ENCODE measurements at places on chromosomes 12 and 14. TPM values are rescaled to one million over a fixed set of nuclear protein-coding genes. Genes with fewer than 3 reads are reported as not detected.

DNA sequence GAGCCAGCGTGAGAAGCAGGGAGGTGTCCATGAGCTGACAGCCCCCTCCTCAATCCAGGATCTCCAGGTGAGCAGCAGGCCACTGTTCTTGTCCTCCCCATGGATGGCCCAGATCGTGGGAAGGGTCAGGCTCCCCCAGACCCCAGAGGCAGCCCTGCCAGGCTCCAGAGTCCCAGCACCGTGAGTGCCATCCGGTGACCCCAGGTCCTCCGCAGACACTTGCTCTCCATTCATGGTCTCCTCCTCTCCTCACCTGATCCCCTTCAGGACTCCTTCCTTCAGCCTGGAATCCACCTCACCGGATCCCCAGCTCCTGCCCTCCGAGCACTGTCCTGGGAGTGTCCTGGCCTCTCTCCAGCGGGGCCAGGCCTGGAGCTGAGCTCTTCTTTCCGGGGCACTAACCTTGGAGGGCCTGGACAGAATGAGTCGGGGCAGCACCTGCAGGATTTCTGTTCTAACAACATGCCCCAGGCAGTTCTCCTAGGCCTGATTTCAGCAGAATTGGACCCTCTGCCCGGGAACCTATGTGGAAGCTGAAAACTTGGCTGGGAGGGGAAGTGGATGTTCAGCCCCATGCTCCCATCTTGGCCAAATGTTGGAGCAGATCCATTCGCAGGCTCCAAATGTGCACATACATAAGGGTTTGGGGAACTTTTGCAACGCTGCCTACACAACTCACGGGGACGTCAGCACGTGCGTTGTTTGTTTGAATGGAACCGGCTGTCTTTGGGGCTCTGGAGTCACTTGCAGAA, 341.6 kb upstream of the SFSWAP start:
- no peak for DNase-seq

DNA sequence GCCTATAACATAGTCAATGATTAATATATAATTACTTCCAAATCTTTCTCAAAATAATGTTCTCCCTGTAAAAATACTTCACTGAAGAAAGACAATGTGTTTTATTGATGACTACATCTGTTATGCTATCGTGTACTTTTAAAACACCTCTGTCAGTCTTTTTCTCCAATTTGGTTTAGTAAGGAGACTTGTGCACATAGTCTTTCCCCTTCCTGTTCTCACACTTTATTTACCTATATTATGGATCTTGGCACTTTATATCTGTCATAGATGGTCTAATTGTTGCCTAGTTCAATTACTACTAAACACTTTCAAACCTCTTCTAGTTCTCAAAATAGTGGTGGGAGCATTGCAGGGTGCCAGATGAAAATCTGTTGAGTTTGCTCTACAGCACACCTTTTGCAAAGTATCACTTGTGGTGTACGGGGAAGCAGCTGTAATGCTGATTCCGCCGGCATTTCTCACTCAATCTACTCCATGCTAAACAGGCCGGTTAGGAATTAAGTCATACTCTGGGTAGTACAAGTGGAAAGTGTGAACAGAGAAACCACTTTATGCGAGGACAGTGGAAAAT, 1.1 kb upstream of the INSM2 start:
- DNase-seq: no peak

DNA sequence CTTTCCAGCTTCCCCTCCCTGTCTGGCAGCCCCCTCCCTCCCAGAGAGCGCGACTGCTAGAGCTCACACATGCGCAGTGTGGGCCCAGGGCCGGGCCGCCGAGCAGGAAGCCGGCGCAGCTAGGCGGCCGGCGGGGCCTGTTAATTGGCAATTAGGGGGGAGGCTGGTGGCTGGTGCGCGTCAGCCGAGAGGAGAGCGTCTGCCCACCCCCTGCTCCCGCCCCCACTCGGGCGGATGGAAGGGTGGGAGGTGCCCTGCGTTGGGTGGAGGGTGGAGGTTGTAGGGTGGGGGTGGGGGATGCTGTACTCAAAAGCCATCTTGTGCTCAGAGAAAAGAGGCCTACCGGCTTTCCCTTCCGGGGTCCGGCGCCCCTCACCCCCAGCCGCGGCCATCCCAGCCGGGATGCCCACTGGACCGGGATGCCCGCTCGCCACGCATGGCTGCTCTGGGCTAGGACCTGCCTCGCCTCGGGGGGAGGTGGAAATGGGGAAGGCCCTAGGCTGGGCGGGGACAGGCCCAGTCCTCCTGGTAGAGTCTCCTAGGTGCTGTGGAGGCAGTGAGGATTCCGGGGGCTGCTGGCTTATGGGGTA, 9.2 kb downstream of the HOXC8 start:
- no peak for DNase-seq

DNA sequence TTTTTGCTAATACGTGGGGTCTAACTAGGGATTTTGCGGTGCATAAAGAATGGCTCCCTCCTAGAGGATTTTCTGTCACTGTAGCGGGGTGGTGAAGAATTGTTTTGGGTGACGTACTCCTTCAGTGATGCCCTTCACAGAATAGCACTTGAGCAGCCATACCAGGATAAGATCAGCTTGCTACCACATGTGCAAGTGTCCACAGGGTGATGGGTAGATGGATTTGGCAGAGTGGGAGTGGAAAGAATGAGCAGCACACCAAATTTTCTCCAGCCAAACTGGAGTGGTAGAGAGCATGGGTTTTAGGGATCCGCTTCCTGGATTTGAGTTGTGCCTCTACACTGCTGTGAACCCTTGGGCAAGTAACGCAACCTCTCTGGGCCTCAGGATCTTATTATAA, 2.3 kb downstream of the TCP11L2 start:
- no peak for DNase-seq

- DNase-seq: no peak
Observed at GRCh38 chr14:37606678-37607077, 11.2 kb downstream of the TTC6 start.

DNA sequence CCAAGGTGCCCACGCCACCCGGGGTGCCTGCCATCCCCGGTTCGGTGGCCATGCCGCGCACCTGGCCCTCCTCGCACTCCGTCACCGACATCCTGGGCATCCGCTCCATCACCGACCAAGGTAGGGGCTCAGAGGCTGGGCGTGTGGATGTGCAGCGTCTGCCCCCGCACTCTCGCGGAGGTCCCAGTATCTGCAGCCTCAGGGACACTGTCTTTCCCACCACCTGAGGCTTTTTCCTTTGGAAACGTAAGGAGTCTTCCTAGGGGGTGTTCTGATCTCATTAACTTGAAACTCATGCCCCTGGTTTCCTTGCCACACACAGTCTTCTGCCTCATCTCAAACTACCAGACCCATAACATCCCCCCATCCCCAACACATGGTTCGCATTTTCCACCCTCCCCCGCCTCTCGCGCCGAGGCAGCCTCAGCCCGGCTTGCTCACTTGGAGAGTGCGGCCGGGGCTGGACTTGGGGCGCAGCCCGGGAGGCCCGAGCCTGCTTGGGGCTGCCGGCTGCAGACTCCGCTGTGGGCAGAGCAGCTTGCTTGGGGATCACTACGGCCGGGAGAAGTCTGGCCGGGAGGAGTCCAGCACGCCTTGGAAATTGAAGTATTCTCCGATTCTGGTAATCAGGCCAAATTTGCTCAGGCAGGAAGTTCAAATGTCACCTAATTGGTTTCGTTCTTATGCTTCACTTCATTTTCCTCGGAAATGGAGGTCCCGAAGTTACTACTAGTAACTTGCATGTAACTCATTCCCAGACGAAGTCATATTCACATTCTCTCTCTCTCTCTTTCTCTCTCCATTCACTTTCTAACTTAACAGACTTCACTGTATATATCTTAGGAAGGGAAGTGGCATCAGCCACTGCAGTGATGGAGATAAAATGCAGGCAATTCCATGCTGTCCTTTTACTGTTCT, 2.0 kb downstream of the PAX9 start:
- DNase-seq: no peak

- no peak for DNase-seq
Observed at GRCh38 chr12:132351751-132352495, 22.5 kb upstream of the GALNT9 start.

- DNase-seq: no peak
Observed at GRCh38 chr12:59517522-59517921, 78.3 kb upstream of the SLC16A7 start.

DNA sequence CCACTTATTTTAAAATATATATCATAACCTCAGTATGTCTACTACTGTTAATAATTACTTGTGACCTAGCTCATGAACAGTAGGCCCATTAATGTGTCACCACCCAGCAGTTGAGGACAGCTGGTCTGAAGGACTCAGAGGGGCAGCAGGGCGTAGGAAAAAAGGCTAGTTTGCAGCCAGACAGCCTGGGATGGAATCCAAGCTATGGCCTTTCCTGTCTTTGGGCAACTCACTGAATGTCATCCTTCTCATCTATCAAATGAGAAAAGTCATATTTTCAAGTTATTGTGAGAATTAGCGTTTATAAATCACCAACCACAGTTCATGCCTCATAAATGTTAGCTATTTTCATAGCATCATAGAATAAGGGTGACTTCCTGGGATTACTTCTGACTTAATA, 12.3 kb downstream of the DENND5B start:
- DNase-seq: no peak

DNA sequence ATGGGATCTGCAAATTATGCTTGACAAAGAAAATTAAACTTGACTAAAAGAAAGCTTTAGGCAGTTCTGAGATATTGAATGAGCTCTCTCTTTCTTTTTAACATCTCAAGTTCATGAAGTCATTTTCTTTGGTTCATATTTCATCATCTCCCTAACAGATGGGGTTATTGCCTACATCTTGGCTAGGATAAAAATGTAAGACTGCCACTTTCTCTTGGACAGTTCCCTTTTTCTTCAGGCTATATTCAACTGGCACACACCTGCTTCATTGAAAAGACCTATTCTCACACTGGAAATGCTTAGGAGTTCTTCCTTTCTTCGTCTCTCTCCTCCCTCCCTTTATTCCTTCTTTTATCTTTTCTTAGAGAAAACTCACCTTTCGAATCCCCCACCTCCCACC, 355.9 kb upstream of the SEL1L start:
- no peak for DNase-seq

DNA sequence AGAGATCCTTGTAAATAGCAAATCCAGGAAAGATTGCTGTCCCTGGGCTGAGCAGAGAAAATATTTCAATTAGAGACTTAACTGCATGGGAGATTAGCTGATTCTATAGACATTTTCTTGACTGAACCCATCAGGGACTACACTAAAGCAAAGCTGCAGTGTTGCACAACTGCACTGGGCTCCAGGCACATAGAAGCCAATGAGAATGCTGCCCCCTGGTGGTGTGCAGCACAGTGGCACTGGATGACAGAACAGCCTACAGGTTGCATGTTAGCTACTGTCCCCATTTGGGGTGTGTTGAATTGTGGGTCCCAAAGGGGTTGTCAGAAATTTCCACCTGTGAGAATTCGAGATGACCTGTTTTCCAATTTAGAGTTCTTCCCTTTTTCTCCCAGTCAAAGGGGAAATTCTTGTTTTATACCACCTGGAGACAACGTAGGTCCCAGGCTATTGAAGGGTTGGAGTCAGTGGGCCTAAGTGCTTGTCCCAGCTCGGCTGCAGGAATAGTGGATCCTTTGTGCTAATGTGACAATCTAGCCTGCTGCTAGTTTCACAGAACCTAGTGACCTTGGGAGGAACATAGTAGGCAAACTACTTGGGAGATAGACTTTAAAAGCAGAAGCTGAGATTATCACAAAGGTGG, 114.7 kb downstream of the SLC8A3 start:
- DNase-seq: no peak

DNA sequence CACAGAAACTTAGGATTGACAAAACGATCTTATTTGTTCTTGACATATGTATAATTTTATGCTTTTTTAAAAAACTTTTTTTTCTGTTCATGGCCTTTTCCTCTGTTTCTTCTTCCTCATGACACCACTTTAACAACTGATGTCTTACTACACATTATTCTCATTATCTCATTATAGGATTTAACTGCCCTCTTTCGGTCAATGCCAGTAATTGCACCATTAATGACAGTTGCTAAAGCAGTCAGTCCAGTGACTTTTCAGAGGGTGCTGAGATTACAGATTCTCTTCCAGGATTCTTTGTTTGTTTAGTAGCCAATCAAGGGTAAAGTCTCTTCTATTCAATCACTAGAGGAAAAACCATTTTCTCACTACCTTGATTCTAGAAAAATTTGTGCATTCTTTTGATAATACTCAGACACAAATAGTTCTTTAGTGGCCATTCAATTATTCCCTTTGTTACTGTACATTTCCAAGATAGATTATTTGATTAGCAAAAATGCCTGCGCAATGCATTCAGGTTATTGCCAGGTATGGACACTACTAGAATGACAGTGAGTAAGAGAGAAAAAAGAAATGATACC, 50.1 kb downstream of the KLRG1 start:
- DNase-seq: no peak

DNA sequence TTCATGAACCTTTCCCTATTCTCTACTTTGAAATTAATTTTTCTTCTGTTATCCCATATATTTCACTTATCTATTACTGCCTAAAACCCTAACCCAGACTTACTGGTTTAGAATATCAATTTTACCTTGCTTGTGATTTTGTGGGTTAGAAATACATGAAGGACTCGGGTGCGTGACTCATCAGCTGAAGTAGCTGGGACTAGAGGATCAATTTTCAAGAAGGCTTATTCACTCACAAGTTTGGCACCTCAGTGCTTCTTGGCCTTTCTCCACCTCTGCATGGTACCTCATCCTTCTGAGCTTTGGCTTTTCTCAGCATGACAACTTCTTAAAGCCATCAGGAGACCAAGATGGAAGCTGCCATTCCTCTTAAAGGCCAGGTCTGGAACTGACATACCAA, 57.8 kb downstream of the TMEM117 start:
- DNase-seq: no peak

- no peak for DNase-seq
Observed at GRCh38 chr12:11202811-11203210, 16.1 kb upstream of the TAS2R42 start.

- no peak for DNase-seq
Observed at GRCh38 chr14:83473416-83474235, 1940.0 kb upstream of the SEL1L start.

DNA sequence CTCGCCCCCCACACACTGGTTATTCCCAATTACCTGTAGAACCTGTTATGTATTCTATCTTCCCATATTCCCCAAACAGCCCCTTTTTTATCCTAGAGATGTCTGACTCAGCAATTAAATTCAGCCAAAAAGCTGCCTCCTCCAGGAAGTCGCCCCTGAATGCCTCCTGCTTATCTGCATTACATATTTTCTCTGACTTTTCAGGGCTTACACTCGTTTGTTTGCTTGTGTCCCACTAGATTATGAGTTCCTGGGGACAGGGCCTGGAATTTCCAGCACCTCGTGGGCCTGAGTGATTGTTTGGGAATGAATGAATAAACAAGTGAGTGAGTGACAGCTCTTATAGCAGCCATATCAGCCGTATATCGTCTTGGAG, 99.3 kb upstream of the RFLNA start:
- no peak for DNase-seq

- no peak for DNase-seq
Observed at GRCh38 chr12:544941-545635, 85.3 kb downstream of the B4GALNT3 start.

Gene RD3L
- not detected for total RNA-seq

Gene FGD6
- total RNA-seq: 33.5 TPM

Gene KRT8
- 136 TPM for total RNA-seq

Gene DAO
- not detected for total RNA-seq

Gene LALBA
- total RNA-seq: not detected

Gene EID3
- total RNA-seq: 13.0 TPM

Gene CEP83
- total RNA-seq: 8.8 TPM

All from esophagus muscularis mucosa (tissue), 4 donors.